ENCODE measurements at places on chromosomes 5 and 9.

DNA sequence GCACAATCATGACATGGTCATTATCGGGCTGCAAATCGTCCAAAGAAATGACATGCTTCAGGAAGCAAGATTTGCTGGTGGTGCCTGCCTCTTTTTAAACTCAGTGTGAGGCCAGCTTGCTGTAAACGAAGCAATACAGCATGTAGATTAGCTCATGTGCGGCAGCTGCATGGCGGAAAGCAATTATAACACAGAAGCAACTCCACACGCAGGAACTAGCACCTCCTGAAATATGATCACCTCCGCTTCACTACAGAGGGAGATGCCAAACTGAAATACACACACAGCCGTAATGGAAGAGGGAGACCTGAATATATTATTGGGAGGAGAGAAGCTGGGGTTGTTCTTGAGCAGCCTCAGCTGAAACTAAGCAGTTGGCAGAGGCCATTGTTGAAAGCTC, 312.5 kb downstream of the PSAT1 start:
- DNase-seq, result no peak

DNA sequence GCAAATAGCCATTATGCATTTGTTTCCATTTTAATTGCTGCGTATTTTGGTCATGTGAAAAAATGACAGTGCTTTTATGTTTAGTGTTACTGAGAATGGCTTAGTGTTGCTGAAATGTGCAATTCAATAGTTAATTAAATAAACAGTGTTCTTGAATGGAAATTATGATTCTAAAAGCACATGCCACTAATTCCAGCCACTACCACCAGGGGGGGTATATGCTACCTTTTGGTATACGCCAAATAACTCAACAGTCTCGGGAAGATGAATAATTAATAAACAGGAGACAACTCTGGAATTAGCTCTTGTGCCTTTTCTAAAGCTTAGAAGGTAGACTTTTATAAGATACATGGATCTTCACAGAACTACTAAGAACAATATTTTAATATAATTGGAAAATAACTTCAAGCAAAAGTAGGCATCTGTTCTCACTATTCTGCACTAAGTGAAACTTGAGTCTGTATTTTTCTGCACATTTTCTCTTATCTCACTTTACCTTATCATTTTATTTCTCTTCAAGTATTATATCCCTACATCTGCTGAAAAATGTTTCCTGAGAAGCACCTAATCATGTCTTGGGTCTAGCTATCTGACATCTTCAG, 83.5 kb upstream of the MINAR2 start:
- DNase-seq, result peak; percentile 15

- DNase-seq, result no peak
These were observed 326.1 kb downstream of the NSG2 start for GRCh38 chr5:174371600-174372094.

DNA sequence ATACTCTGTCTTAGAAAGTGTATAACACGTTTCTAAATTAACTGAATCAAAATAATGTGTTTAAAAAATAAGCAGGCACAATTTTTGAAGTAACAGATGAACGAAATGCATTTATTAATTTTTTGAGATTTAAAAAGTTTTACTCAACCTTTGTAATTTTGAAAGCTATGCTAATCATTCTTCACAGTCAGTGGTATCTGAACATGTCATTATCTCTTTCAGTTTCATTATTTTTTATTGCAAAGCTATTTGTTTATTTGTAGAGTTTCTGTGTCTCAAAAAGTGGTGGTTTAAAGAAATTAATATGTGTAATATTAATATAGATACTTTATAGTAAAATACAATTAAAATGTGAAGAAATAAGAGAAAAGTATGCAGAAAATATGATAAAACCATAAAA, 11.2 kb downstream of the CHSY3 start:
- DNase-seq, result no peak

DNA sequence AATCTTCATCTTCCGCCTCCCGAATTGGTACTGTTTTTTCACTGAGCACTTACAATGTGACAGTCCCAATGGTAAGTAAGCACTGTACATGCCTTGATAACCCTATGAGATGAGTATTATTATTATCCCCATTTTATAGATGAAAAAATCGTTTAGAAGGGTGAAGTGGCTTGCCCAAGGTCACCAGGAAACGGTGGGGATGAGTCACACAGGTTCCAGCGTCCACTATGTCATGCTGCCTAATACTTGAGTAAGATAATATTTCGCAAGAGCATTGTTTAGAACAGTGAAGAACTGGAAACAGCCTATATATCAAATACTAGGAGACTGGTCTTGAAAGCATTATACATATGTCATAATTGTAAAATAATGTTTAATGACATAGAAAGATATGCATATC, 12.9 kb downstream of the HAND1 start:
- DNase-seq, result no peak

- DNase-seq, result no peak
These were observed 48.9 kb upstream of the TDRD7 start for GRCh38 chr9:97362777-97363545.

DNA sequence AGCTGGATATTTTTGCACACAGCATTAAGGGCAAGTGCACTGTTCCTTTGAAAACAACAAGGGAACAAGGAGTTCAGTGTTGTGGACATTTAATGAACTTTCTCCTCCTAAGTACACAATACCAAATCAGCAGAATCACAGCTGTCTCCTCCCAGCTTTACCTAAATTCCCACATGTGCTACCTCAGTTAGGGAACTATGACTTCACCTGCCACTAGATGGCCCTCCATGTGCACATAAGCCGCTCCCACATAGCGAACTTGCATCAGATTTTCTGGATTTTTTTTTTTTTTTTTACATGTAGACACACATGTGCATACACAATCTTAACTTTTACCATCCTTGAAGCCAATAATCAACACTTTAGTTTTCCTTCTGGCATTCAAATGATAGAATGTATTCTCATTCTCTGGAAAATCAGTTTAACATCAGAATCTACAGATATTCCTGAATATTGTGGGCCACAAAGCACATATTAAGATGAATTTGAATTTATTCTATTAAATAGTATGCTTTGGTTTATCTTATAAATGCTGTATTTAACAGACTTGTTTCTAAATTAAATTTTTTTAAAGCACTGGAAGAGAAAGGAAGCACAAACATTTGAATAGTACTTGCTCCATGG, 123.6 kb downstream of the PALM2AKAP2 start:
- no peak for DNase-seq

GRCh38 chr9:79240774-79241173, 331.0 kb upstream of the TLE4 start:
- DNase-seq, result no peak

DNA sequence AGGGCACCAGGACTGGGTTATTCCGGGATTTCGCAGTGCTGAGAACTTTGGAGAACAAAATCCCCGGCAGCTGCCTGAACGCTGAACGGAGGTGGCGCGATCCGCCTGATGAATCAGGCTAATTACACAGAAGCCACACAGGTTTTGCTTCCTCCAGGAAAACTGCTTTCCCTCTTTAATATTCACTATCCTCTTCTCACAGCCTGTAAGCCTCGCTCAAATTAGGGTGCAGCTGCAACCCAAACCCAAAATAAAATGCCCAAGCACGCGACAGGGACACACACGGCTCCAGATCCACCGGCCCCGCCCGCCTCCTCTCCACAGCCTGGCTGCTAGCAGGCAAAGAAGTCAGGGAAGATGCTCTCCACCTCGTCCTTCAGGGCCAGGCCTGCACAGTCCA, 6.0 kb downstream of the SOHLH1 start:
- DNase-seq, result no peak

DNA sequence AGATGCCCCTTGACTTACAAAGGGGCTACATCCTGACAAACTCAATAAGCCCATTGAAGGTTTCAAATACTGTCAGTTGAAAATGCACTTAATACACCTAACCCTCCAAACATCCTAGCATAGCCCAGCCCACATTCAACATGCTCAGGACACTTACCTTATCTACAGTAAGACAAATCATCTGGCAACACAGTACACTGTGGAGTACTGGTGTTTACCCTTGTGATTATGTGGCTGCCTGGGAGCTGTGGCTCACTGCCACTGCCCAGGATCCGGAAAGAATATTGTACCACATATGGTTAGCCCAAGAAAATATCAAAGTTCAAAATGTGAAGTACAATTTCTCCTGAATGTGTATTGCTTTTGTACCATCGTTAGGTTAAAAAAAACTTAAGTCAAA, 562.2 kb downstream of the HTR1A start:
- DNase-seq, result no peak

- DNase-seq, result no peak
These were observed 655.8 kb upstream of the SEMA6A start for GRCh38 chr5:117230375-117230774.

DNA sequence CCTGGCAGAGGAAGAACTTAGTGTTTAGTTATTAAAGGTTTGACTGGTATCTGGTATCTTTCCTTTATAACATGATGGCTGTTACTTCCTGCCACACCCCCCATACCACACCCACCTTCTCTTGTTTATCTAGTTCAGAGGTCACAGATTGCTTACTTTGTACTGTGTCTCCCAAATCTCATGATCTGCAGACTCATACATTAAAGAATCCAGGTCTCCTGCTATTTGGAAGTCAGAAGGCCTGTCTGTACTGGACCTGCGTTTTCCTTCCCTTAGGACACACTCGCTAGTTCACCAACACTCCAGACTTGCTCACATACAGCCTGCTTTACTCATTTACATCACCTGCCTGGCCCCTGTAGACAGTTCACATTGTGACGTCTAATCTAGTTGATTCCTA, 39.3 kb downstream of the NUDT12 start:
- DNase-seq, result no peak

- DNase-seq, result no peak
These were observed 13.7 kb downstream of the SUB1 start for GRCh38 chr5:32598997-32599549.

DNA sequence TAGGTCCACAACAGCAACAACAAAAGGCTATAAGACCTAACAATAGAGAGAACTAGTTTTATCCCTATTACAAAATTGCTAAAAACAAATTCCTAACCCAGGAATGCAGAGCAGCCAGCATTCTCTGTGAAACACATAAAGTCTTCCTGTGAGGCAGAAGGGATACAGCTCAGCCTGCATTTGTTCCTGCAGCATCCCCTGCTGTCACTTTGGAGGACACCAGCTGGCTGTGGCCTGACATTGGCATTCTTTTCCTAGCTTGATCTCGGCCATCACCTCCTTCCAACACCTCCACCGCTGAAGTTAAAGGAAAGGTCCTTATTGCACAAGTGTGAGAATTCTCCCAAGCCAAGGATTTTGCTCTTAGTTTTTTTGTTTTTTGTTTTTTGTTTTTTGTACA, 186.1 kb downstream of the SNCAIP start:
- no peak for DNase-seq

DNA sequence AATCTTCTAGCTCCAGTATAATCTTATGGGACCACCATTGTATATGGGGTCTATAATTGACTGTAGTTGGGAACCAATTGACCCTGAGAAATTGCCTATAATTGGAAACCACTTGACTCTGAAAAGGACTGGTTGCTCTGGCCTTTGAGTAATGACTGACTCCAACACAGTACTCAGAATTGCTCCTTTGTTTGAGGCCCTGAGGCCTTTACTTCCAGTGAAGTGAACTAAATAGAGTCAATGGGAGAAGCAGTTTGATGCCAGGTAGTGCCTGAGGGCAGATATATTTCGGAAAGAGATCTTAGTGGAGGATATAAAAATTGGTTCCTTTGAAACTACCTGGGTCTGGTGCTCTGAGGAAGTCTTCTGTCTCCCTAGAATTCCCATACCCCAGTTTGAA, 16.0 kb upstream of the TMEM171 start:
- DNase-seq, result no peak

- no peak for DNase-seq
These were observed 4.6 kb upstream of the TTC39B start for GRCh38 chr9:15311607-15312006.

GRCh38 chr9:14869671-14870070, 40.6 kb downstream of the FREM1 start:
- DNase-seq, result no peak

GRCh38 chr9:113906411-113907110, 30.5 kb downstream of the ZNF618 start:
- no peak for DNase-seq

DNA sequence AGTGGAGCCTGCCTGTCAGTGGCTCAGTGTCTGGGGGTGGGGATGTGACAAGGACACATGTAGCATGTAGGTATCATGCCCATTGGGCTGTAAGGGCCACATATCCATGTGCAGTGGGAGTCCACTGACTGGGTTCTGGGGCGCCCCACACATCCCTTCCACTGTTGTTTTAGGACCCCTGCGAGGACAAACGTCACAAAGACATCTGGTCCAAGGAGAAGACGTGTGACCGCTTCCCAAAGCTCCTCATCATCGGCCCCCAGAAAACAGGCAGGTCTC, 33.4 kb downstream of the NDST1 start:
- DNase-seq, result no peak
